Cardiac fibroblast (primary cell): ENCODE measurements at places on chromosomes 2 and 18.

- DNase-seq = no peak
These were observed 40.8 kb upstream of the SCLY start for GRCh38 chr2:238019962-238020361.

DNA sequence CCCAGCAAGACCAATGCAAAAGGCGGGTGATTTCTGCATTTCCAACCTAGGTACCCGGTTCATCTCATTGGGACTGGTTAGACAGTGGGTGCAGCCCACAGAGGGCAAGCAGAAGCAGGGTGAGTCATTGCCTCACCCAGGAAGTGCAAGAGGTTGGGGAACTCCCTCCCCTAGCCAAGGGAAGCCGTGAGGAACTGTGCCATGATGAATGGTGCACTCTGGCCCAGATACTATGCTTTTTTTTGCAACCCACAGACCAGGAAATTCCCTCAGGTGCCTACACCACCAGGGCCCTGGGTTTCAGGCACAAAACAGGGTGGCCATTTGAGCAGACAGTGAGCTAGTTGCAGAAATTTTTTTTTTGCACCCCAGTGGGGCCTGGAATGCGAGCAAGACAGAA lies 662.6 kb upstream of the ACVR2A start:
- no peak for DNase-seq

DNA sequence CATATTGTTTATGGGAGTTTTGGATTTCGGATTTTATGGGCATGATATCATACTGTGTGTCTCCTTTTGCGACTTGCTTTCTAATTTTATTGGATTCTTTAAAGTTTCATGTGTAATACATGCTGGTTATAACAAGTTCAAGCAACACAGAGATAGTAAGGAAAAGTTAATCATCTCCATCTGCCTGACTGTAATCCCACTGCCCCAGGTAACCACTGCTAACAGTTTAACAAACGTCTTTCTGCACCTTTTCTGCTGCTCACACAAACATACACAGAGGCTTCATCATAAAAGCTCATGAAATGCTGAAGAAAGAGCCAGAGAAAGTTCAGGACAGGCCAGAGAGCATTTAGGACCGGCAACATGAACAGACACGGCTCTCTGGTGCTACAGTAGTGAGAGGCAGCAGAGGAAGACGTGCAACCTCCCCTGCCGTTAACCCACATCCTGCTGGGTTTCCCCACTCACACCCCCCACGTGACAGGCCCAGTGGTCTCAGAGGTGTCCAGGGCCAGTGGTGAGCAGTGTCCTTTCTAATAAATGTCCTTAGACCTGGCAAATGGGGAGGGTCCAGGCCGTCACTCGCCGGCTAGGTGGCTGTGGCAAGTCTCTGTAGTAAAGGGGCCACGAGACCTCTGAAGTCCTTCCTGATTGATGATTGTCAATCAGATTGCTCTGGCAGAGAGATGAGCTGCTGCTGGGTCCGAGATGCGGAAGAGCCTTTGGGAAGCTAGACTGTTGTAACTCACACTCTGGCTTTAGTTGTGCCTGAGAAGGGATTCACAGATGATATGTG lies 43.0 kb upstream of the SLC1A4 start:
- no peak for DNase-seq

GRCh38 chr2:37666772-37667171 lies 4.7 kb downstream of the CDC42EP3 start:
- no peak for DNase-seq

DNA sequence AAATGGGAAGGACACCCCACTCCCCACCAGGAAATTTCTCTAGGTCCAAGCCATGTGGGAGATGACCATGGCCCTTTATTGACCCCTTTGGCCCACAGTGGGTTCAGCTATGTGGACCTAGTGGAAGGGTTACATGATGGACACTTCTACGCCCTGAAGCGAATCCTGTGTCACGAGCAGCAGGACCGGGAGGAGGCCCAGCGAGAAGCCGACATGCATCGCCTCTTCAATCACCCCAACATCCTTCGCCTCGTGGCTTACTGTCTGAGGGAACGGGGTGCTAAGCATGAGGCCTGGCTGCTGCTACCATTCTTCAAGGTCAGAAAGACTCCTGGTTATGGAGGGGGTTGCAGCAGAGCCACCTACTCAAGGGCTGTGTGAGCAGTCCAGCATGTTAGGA lies 1.3 kb downstream of the STK16 start:
- no peak for DNase-seq

GRCh38 chr2:238152771-238153688 lies 5.7 kb upstream of the ERFE start:
- no peak for DNase-seq

- no peak for DNase-seq
These were observed 238.2 kb upstream of the RBMS1 start for GRCh38 chr2:160731856-160732255.

DNA sequence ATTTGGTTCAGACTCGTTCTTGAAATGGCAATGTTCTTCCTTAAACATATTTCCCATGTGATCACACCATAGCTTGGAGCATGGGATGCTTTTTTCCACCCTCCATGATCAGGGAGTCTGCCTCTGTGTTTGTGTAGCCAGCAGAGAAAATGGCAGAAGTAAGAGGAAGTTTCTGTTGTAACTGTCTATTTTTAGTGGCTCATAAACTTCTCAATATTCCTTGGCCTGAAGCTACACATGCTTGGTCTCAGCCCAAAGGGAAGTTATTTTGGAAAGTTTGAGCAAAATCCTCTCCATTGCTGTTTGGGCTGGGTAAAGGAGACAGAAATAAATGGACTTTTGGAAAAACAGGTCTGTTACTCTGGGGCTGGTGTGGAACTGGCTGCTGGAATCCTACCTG lies 33.4 kb upstream of the ITGA6 start:
- DNase-seq = no peak

DNA sequence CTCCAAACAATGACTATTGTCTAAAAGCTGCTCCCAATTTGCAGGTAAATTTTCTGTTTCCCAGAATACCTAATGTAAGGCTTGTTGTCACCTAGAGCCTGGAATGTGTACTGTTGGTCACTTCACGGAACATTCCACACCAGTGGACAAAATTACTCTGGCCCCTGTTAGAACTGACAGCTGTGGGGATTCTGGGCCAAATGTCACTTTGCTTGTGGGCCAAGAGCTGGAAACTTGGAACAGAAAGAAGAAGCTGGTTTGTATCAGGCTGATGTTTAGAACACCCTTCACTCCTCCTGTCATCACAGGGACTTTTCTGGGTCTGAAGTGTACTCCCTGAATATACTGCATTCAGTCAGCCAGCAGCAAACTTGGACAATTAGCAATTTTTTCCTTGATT lies 495.6 kb upstream of the SYT4 start:
- no peak for DNase-seq

GRCh38 chr2:169001116-169001815 lies 29.9 kb downstream of the ABCB11 start:
- DNase-seq = peak; percentile 89

DNA sequence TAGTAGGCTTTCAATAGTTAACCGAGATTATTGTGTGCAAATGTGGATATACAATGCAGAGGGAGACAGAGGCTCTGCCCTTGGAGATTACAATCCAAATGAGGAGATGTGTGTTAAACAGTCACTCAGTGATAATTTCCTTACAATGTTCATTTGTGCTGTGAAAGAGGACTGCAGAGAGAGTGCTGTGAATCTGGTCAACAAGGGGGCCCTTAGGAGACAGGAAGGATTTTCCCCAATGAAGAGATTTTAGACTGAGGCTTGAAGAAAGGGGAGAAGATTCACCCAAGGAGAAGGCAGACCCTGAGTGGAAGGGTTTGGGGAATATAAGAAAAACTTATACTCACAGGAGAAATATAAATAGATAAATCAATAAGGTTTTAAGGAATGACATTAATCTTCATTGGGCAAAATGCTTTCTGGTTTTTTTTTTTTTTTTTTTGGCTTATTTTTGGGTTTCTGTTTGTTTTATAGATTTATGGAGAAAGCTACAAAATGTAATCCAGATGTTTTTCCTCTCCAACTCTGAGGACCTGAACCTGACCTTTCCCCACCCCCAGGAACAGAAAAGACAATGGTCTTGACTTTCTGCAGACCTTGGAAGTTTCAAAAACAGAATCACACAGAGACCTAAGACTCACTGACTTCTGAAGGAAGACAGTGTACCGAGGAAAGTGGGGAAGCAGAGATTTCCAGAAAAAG lies 151.3 kb upstream of the SERPINE2 start:
- DNase-seq = no peak

DNA sequence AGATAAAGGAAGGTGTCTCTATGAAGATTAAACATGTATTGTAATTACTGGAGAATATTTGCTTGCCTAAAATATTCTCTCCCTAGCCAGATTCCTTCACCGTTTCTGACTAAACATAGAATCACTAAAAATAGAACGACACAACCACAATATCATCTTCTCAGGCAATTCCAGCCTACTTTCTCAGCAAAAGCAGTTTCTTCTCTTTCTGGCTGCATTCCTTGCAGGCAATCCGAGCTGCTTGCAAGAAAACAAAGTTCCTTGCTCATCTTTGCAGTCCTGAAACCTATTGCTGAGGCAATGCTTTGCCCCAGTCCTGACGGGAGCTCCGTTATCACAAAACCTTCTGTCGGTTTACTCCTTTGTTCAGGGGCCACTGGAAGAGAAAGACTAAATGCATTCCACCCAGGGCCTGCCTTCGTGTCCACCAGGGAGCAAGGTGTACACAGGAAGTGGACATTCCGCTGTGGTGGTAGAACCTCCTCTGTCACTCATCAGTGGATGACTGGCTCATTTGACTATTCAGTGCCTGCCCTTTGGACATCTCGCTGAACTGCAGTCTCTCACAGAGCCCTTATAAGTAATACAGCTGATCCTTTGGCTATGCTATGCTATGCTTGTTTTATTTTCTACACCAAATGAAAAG lies 239.2 kb upstream of the DOK6 start:
- peak; percentile 51 for DNase-seq

GRCh38 chr2:24744356-24744755 lies 48.8 kb downstream of the PTRHD1 start:
- DNase-seq = no peak

DNA sequence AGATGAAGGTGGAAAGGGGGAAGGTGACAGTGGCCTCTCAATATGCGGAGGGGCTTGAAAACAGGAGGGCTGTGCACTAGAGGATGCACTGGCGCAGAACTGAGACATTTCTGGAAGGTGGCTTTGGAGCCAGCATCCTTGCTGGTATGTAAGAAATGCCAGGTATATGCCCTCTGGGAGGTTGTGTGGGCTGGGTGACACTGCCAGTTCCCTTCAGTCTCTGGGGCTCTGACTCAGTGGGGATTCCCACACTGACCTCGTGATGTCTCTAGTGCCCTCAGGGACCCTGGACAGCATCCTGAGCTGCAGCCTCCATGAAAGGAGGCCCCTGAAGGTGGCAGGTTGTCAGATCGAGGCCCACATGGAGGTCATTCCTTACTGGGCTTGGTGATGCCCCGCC lies 74.0 kb downstream of the AGAP1 start:
- DNase-seq = no peak

GRCh38 chr2:7609974-7610373 lies 692.8 kb downstream of the RNF144A start:
- DNase-seq = no peak

- DNase-seq = no peak
These were observed 791.0 kb downstream of the LRRTM4 start for GRCh38 chr2:76731157-76731556.

DNA sequence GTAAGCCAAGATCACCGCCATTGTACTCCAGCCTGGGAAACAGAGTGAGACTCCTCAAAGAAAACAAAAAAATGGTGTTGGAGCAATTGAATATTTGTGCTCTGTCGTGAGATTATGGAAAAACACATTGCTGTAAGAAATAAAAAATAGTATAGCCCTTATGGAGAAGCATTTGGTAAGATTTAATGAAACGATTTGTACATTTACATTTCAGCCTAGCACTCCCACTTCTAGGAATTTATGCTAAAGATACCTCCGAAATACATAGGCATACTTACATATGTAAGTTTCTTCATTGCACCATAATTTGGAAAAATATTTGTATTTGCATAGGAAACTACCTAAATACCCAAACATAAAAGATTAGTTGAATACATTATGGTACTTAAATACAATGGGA lies 8.7 kb upstream of the DTNB start:
- DNase-seq = no peak

- no peak for DNase-seq
These were observed 33.5 kb downstream of the CENPO start for GRCh38 chr2:24826773-24827145.

DNA sequence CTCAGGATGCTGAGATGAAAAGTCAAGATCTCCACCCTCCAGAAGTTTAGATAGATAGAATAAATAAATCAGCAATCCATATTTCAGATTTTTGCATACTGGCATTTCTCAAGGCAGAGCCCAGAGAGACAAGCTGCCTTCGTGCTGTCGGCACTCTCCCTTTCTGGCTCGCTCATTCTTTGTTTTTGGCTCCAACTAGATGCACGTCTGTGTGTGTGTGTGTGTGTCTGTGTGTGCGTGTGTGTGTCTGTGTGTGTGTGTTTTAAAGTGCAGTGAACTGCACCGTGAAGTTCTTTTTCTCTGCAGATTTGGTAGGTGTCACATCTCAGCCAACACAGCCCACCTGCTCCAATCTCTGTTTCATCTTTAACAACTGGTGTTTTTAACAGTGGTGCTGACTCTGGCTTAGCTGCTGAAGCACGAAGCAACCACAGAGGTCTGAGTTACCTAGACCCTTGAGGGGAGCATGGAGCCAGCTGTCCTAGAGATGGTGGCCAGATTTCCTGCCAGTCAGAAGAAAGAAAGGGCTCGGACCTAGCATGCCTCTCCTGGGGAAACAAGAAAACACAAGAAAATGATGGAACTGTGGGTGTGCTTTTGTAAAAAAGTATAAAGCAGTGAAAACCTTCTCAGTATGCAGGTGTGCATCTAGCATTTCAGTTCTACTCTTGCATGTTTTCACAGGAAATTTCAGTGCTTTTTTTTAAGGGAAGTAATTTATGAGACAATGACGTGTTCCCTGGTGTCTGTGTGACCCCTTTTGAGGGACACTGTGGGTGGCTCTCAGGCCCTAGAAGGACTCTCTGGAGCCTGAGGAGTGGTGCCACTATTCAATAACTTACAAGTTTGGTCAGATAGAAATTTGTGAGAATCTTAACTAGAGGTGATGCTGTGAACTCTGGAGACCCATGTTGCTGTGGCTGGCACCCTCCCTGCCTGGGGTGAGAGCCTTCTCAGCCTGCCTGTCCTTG lies 364.3 kb downstream of the RNF144A start:
- no peak for DNase-seq

DNA sequence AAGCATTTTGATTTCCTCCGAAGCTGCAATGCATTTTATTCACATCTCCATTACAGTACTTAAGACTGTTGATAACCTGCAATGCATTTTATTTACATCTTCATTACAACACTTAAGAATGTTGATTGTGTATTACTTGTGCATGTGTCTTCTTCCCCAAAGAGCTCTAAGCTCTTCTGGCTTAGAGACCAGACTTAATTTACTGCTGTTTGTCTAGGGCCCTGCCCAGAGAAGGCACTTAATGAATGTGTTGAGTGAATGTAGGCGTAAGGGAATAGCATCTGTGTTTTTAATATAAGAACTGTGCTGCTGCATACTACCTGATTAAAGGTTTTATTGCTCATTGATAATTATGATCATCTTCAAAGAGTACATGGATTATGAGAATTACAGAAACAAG lies 295.6 kb downstream of the ZNF385B start:
- no peak for DNase-seq

GRCh38 chr18:1438967-1439366 lies 534.3 kb downstream of the ADCYAP1 start:
- no peak for DNase-seq
